Muscle of back (tissue), 13 donors: ENCODE measurements at places on chromosomes 12 and 14. TPM values are rescaled to one million over a fixed set of nuclear protein-coding genes. Genes with fewer than 3 reads are reported as not detected.

- no peak for DNase-seq
Observed at GRCh38 chr12:42343721-42344120, 17.8 kb downstream of the PPHLN1 start.

GRCh38 chr12:58242796-58243630, 301.6 kb downstream of the ATP23 start:
- DNase-seq: no peak

DNA sequence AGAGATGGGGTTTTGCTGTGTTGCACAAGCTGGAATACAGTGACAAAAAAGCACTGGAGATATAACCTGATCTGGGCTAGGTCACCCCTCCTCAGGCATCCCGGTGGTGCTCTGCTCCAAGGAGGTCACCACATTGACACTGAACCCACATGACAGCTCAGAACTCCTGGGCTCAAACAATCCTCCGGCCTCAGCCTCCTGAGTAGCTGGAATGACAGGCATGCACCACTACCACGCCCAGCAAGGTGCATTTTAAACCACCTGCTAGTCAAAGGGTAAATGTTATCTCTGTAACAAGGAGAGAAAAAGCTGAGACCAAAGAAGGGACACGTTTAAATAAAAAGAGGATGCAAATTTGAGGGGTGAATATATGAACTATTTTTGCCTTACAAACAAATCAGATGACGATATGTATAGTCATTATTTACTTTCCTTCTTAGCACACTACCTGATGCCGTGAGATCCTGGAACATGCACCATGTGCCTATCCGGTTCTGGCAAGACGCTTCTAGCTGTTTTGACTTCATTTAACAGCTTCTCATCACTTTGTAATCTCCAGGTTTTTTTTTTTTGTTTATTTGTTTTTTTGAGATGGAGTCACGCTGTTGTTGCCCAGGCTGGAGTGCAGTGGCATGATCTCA, 135.1 kb downstream of the PPM1H start:
- DNase-seq: no peak

GRCh38 chr14:100168506-100168905, 9.1 kb upstream of the DEGS2 start:
- DNase-seq: no peak

DNA sequence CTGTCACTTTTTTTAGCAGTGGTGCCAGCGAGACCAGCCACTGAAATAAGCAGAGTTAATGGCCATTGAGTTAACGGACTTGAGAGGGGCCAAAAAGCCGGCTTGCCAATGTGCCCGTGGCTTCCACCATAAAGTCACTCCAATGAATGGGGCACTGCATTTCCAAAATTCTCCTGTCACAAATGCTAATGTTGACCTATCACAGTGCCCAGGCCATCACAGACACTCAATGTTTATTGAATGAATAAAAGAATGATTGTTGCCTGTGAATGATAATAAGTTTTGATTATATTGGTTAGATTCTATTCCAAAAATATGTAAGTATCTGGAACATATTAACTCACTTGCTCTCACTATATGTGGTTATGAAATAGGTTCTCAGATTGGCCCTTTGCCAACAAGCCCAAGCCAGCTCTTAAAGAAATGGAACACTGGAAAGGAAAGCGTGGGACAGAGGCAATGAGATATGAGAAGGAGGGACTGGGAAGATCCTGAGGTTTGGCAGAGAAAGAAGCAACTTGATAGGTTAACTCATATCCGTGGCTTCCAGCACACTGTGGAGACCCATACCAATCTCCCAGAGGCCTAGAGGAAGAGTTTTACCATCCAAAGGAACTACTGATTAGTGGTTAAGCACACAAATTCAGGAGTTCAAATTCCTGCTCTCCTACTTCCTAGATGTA, 108.7 kb downstream of the BTG1 start:
- peak; percentile 73 for DNase-seq

- peak; percentile 63 for DNase-seq
Observed at GRCh38 chr12:107610021-107610859, 75.4 kb upstream of the PWP1 start.

ATG101 gene
- 22.7 TPM for polyA plus RNA-seq

NPFF gene
- not detected for polyA plus RNA-seq

HCAR2 gene
- 2.5 TPM for polyA plus RNA-seq

TPPP2 gene
- polyA plus RNA-seq: 0.26 TPM

PLCZ1 gene
- not detected for polyA plus RNA-seq

CLEC1A gene
- polyA plus RNA-seq: 5.4 TPM

CLEC1B gene
- not detected for polyA plus RNA-seq

SMCO3 gene
- polyA plus RNA-seq: 0.29 TPM
